Urothelium cell line (cell line): ENCODE measurements at places on chromosomes 4 and X.

DNA sequence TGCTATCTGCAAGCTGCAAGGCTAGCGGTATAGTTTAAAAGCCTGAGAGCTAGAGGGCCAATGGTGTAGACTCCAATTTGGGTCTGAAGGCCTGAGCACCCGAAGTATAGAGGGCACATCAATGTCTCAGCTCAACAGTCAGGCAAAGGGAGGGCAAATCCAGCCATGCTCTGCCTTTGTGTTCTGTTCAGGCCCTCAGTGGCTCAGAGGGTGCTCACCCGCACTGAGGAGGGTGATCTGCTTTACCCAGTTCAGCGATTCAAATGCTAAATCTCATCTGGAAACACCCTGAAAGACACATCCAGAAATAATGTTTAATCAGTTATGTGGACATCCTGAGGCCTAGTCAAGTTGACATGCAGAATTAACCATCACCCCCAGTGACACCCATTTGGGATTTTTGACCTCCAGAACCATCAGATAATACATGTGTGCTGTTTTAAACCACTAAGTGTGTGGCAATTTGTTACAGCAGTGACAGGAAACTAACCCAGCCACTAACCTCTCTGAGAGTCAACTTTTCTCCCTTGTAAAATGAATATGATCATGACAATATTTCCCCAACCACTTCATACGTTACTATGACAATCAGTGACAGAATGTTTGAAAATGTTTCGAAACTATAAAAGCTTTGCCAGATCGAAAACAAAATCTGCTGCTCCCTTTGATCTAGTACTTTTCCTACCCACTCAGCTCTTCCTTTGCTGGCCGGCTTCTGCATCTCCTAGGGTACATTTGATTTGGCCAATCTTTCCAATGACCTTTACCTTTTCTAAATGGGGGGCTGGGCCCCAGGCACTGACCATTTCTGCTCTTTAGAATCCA, 8.4 kb upstream of the TBL1X start:
- DNase-seq = no peak

GRCh38 chrX:53263597-53264094, 17.7 kb downstream of the IQSEC2 start:
- DNase-seq = peak; percentile 80

DNA sequence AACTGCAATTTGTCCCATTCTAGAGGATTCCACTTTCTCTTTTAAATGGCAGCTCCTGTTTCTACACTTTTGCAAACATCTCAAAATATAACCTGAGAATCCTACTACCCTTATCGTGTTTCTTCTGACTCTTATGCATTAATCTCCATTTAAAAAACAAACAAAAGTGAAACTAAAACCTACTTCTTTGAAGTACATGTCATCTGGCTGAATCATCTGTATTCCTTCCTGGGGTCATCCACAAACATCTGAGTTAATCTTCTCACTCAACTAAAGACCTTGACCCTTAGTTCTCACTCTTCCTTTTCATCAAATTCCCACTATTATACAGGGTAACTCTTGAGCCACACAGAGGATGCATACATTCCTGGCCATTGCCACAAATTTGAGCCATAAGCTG, 584.8 kb downstream of the PPARGC1A start:
- DNase-seq = peak; percentile 4

DNA sequence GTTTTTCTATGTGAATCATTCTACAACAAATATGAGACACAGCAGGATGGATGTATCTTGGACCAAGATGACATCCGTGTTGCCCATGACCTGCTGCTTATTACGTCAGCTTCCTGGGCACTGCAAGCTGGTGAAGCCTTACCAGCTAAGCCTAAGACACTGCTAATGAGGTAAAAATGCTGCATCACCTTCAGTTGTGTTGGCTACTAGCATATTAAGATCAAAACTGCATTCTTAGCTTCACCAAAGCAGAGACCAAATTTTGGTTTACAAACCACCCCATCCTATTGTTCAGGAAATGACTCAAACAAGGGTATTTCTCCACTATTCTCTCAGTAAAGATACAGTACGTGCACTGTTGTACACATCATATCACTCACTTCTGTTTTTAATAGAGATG, 50.3 kb downstream of the MAML3 start:
- DNase-seq = no peak

DNA sequence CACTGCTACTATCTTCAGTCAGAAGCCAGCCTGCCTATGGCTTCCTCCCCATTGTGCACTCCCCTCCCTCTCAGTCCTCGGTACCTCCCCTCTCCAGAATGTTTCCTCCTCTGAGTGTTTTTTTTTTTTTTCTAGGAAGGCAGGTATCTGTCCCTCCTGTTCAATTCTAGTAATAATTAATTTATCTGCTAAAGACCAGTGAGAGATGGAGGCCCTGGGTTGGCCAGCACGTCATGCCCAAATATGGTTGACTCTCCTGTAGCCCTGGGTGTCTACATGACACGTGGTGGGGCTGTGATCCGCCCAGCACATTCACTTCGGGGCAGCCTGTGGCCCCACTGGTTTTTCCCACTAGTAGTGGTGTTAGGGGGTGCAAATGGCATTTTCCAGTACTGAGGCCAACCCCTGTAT, 1.8 kb downstream of the FLNA start:
- DNase-seq = no peak

- DNase-seq = no peak
Measured at GRCh38 chrX:136762820-136763452, 17.8 kb downstream of the ARHGEF6 start.

- no peak for DNase-seq
Measured at GRCh38 chr4:31877429-31877828, 1157.3 kb downstream of the PCDH7 start.

DNA sequence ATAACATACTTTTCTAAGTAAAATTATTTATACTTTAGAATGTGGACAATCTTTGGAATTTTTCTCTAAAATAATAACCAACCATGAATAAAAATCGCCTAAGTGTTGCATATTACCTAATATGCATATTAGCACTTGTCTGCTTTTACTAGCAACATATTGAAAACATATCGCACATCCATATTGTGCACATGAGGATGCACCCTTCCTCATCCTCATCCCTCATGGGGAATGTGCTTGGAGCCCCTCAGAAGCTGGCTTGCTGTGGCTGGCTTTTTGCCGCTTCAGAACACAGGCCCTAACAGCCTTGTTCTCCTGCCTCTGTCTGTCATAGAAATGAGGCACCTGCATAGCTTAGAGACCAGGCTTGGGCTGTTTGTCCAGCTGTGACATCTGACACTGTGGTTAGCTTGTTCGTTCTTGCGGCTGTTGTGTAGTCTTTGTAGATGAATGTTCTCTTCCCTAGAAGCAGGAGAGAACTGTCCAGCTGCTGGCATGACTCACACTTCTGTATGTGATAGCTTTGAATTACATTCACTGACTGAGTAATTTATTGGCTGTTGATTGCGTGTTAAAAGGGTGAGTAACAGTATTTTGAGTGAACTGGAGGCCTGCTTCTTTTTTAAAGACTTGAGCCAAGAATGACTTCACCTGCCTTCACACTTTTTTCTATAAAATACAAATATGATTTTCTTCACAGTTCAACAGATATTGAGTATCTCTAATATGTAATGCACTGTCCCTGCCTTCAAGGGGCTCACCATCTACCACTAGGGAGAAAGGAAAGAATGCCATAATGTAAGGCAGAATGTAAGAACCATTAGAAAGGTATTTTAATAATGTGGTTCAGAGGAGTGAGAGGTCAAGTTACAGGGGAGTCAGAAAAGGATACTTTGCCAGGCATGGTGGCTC, 81.9 kb downstream of the HMGB2 start:
- peak; percentile 87 for DNase-seq

GRCh38 chrX:21255032-21255618, 119.1 kb upstream of the CNKSR2 start:
- DNase-seq = no peak

DNA sequence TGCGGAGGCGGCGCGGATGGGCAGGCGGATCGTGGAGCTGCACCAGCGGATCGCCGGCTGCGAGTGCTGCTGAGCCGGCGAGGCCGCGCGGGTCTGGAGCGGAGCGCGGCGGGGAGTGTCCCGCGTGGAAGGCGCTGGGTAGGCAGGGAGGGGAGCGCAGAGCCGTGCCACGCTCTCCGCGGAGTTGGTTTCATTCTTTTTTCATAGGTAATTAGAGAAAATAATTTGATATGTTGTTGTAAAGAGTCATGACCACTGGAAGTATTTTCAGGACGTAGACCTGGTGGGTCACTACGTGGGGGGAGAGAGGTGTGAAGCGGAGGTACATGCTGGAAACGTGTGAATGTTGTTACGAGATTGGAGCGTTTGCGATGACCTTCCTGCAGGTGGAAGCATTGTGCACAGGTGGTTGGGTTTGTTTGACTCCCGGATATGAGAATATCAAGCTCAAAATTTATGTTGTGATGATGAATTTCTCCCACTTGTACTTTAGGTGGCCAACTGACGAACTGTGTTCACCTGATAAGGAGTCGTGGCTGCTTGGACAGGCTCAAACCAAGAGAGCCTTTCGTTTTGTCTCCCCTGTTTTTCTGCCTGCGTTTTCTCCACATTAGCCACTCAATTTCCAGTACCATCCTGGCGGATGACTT, 19.1 kb upstream of the S100P start:
- no peak for DNase-seq

DNA sequence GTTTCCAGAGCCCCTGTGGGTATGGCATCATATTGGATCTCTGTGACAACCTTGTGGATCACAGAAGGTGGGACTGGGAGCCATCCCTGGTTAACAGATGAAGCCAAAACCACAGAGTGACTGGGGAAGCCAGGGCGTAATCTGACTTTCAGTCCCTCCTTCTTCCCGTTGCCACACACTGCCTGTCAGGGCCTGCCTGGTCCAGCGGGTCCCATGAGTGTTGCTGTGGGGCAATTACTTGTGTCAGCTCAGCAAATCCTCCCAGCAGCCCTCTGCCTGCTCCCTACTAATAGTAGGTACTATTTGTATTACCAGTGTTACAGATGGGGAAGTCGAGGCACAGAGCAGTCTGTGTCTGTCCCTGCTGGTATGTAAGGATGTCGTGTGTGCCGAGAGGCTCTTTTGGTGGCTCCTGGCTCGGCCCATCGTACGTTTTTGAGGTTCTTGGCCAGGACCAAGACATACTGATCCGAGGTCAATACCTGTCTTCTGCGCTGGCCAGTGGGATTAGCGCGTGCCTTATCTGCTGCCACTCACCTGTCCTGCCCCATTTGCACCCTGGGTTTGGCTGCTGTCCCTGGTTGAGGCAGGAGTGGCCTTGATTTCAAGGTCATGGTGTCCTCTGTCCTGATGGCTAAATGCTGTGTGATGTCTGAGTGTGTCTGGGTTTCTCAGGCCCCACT, 5.7 kb downstream of the NSG1 start:
- DNase-seq = no peak

DNA sequence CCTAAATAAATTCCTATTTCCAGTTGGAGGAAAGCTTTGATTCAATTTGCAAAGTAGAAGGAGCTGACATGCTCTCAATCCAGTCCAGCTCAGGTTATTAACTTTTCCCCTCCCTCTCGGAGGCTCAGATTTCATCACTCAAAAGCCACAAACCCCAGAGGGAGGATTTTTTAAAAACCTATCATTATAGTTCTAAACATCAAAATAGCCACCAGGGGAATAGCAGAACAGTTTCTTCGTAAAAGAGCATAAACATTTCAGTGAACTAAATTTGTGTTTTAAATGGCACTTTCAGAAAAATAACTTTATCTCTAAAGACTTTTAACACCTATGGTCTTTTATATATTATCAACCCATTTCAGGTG, 8.8 kb downstream of the GPRIN3 start:
- DNase-seq = peak; percentile 17

GRCh38 chr4:142497606-142498005, 348.5 kb downstream of the INPP4B start:
- DNase-seq = no peak
